ENCODE measurements at places on chromosomes 2 and 18.

DNA sequence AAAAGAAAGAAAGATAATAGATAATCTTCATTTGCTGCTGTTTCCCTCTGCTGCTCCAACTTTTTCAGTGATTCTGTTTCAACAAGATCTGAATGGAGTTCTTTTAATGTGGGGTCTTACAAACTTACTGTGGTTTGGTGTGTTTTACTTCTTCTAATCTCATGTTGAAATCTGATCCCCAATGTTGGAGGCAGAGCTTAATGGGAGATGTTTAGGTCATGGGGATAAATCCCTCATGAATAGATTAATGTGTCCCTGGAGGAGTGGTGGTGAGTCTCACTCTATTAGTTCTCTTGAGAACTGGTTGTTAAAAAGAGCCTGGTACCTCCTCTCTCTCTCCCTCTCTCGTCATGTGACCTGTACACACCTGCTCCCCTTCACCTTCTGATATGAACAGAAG is 442.4 kb downstream of the EPHA4 start:
- DNase-seq, result no peak

DNA sequence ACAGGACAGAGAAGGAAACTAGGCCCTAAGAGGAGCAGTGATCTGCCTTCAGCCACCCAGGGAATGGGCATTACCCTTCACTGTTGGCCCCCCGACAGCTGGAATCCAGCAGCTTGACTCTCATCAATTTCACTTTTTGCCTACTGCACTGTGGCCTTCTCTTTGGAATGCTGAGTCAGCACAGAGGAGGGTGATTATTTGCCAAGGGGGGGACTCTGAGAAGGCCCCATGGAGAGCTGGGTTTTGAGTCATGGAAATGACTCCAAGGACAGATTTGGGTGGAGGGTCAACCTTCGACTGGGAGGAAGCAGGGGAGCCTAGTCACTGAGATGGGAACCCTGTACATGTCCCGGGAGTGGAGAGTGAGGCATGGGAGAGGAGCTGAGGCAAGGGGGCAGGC is 38.1 kb upstream of the NTSR2 start:
- DNase-seq, result no peak

- DNase-seq, result no peak
Observed at GRCh38 chr2:45794134-45794617, 142.7 kb downstream of the PRKCE start.

DNA sequence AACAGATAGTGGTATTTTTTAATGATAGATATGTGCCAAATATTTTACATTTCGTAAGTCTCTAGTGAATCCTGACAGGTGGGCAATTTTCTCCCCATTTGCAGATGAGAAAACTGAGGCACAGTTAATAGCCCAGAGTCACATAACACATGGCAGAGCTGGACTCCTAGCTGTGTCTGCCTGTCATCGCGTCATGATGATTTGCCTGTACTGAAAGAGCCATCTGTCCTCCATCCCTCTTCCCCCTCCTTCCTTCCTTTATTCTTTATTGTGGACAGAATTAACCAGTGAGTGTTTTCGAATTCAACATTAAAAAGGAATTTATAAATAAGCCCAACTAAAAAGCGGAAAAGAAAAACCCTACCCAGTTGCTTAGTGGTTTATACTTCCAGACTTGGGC is 3.2 kb downstream of the DNAJB2 start:
- DNase-seq, result no peak

- no peak for DNase-seq
Observed at GRCh38 chr2:144198116-144198515, 321.8 kb downstream of the ZEB2 start.

DNA sequence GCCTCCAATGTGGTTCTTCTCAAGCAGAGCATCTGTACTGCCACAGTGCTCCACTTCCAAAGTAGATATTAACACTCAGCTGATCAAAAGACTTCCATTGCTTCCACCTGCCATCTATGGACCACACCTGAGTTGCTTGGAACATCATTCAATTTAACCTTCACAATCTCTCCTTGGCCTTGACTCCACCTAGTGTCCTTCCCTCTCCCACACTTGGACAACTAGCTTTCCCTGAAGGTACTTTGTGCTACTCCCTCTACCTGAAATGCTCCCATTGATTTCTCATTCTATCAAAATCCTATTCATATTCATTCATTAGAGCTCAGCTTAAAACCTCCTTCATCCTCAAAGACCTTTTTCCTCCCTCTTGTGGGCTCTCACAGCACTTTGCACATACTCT is 48.7 kb downstream of the SOWAHC start:
- no peak for DNase-seq

DNA sequence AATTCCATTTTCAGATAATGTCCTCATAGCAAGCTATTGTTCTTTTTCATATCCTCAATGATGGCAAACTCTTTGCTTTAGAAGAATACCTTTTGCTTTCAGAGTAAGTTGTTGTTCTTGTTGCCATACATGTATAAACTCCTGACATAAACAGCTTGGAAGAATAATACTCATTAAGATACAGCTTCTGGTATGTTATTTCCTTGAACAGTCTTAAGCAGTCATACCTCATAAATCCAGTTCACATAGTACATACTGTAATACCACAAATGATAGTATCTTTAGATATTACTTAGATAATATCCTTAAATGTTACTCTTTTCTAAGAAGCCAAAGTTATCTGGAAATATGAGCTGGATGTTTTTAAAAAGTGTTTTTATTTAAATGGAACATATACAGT is 23.2 kb downstream of the METTL8 start:
- no peak for DNase-seq

DNA sequence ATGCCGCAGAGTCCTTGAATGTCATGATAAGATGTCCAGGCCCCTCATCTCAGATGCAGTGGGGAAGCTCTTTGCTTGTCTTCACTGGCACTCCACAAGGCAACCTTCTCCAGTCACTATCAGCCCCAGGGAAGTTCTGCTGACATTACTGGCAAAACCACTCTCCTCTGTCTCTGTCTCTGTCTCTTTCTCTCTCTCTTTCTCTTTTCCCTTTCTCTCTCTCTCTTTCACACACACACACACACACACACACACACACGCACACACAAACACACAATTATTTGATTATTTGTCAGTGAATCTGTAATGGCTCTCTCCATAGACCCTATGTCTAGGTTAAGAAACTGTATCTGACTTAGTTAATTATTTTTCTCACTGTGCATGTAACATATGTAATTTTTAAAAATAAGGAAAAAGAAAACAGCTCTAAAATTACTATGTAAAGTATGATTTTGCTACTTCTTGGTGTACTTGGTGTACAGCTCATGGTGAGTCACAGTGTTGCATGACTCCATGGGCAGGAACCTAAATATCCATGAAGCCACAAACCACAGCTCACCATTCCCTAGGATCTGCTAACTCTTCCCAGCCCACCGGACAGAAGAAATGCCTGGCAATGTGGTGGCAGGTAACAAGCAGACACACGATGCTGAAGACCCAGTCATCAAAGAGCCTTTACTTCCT is 594.9 kb upstream of the ID2 start:
- no peak for DNase-seq

- DNase-seq, result no peak
Observed at GRCh38 chr2:96953611-96953978, 32.8 kb downstream of the FAM178B start.

DNA sequence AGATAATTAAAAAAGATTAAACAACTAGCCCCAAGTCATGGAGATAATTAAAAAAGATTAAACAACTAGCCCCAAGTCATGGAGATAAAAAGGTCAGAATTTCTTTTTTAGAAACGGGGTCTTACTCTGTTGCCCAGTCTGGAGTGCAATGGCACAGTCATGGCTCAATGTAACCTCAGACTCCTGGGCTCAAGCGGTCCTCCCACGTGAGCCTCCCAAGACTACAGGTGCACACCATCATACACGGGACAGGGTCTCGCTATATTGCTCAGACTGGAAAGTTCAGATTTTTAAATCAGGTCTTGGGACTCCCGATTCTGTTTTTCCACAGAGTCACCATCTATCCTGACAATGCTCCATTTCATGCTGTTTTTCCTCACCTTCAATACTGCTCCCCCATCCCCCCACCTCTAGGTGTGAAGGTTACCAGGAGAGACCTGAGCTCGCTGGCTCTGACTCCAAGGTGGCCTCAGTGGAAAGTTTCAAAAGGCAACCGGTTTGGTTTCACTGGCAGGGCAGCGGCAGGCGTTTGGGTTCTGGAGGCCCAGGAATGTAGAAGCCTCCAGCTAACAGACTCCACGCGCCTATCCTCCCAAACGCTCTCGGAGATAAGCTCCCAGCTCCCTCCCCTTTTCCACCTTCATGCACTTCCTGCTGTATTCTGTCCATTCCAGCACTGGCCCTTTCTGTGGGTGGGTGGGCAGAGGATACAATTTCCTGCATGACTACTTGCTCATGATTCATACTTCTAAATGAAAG is 2.9 kb upstream of the SEMA4C start:
- no peak for DNase-seq
